Activated T-helper 1 cell treated with anti-CD3 and anti-CD28 coated beads, Interleukin-12 subunit alpha, Interleukin-12 subunit beta, Interleukin-2, Interleukin-4 antibody, amounts not matched to agents 30 ng/mL and 10 ng/mL and 1 ng/mL, durations not matched to agents 14 hours and 24 hours and 36 hours (primary cell): ENCODE measurements at places on chromosomes 2 and 18. TPM values are rescaled to one million over a fixed set of nuclear protein-coding genes. Genes with fewer than 3 reads are reported as not detected.

The ARMC9 gene
- 2.2 and 3.8 TPM in 2 replicates for total RNA-seq

The GALNT5 gene
- total RNA-seq: not detected in 2 replicates

The CAPN10 gene
- 49.8 and 55.4 TPM in 2 replicates for total RNA-seq

The TSPYL6 gene
- not detected in 2 replicates for total RNA-seq

GRCh38 chr2:176098366-176099158, 1.0 kb upstream of the HOXD12 start:
- DNase-seq: no peak

- DNase-seq: no peak
Measured at GRCh38 chr2:133389569-133389968, 178.7 kb downstream of the NCKAP5 start.

DNA sequence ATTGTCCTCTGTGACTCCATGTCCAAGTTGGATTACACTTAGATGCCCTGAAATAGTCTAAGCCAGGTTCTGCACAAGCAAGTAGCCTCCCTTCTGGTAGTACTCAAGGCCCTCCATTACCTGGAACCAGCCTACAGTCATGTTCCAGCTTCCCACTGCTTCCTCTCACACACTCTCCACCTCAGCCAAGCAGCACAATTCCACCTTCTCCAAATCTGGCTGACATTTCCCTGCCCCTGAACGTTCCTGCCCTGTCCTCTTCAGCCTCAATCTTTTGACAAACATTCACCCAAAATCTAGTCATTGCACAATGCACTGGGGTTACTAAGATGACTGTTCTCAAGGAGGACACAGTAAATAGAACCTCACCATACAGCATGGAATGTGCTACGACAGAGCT, 95.3 kb upstream of the KLHL29 start:
- DNase-seq: no peak

DNA sequence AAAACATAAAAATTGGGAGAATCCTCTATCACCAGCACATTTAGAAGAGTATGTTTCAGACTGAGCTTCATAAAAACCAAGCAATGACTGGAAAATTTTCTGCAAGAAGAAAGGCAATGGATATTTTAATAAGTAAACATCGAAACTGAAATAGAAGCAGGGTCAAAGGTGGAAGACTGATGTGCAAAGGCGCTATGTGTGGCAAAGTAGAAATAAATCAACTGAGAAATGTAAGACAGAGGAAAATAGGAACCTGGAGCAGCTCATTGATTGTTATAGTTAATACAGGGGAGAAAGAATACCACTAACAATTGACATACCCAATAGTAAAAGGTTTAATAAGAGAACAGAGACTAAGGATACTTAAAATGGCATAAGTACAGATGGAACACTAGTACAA, 818.4 kb downstream of the SOCS6 start:
- no peak for DNase-seq

DNA sequence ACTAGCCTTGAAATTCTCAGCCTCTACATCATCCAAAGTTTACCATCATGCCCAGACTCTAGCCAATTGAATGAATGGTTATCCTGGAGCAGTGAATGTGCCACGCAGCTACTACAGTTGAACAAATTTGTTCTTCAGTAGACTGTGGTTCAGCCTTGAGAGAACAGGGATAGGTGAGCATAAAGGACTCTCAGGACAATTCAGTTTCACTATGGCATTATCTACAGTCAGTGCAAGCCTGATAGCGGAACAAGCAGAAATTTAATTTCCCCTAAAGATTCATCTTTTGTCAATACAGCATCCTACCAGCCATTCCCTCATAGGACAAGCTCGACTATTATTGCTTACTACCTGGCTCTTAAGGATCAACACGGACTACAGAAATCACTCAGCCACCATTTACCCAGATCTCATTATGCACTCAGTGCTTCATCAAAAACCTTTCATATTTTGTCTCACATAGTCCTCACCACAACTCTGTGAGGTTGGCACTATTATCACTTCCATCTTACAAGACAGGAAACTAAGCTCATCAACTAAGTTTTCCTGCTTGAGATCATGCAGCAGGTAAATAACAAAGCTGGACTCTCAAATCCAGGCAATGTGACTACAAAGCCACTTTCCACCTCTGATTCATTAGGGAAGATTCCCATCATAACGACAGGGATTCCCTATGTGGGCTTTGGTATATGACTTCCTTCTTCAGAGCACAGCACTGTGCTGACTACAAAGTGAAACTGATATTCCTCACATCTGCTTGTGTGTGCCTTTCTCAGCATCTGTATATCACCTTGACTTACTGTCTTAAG, 181.5 kb upstream of the ACVR2A start:
- DNase-seq: peak; percentile 17

DNA sequence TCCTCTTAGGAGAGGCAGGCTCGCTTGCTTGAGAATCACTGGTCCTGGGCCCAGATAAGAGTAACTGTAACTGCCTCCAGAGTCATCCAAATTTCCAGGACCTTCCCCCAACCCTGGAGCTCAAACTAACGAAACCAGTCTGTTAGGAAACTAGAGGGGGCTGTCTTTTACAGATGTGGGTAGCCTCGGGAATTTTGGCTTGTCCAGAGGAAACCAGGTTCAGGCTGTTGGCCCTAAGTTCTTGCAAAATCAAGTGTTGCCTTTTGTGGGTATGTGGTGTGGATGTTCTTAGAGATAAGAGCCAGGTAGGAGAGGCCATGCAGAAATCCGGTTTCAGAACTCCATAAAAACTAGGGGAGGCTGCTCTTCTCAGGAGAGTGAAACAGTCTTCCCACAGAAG, 125.0 kb upstream of the DLX2 start:
- DNase-seq: no peak

DNA sequence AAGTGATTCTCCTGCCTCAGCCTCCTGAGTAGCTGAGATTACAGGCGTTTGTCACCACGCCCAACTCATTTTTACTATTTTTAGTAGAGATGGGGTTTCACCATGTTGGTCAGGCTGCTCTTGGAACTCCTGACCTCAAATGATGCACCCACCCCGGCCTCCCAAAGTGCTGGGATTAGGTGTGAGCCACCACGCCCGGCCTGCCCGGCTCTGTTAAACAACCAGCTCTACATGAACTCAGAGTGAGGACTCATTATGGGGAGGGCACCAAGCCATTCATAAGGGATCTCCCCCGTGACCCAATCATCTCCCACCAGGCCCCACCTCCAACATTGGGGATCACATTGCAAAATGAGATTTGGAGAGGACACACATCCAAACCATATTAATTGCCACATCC, 8.8 kb downstream of the ATIC start:
- no peak for DNase-seq

GRCh38 chr2:88829607-88830463, 138.4 kb downstream of the RPIA start:
- DNase-seq: no peak

- peak; percentile 41 for DNase-seq
Measured at GRCh38 chr18:56709463-56709862, 58.3 kb downstream of the WDR7 start.

DNA sequence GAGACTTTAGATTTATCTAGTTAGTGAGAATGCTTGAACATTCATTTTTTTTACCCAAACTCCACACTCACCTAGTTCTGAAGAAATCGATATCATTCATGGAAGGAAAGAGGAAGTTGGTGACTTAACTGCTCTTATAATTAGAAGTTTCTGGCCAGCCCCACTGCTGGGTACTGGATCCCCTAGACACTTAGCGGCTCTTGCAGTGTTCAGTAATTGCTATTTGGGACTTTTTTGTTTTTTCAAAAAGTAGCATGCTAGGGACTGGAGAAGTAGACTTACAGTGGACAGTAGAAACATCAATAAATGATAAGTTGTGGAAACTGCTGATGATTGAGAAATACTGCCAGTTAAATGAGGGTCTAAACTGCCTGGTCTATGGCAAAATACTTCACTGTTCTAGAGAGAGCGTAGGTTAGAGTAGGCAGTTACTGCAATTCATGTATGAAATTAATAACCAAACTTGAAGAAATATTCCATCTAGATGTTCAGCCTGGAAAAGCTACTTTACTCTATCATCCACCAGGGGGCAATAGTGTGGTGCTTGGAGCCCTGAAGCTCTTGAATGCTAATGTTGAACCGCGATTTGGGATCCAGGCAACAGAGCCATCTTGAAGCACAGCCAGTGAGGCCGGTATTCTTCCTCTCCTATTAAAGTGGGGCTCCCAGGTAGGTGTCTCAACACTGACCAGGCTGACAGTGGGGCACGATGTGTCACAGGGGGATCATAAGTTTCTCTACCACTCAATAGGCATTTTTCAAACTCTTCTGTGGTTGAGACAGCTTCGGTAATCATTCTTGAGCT, 146.1 kb upstream of the SESTD1 start:
- DNase-seq: no peak

DNA sequence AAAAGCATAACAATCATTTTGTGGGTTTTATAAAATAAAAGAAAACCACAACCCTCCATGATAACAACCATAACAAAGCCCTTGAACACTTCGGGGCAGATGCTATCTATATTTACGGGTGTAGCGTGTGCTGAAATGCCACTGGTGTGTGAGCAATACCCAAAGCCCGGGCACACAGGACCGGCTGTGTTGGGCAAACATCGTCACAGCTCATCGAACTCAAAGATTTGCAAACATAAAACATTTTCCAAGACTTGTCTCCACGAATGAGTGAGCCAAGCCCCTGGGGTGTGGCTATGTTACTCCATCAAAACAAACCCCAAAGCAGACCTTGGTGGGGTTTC, 290.2 kb downstream of the LPIN1 start:
- no peak for DNase-seq

- no peak for DNase-seq
Measured at GRCh38 chr2:25164561-25164960, 3.8 kb downstream of the POMC start.

DNA sequence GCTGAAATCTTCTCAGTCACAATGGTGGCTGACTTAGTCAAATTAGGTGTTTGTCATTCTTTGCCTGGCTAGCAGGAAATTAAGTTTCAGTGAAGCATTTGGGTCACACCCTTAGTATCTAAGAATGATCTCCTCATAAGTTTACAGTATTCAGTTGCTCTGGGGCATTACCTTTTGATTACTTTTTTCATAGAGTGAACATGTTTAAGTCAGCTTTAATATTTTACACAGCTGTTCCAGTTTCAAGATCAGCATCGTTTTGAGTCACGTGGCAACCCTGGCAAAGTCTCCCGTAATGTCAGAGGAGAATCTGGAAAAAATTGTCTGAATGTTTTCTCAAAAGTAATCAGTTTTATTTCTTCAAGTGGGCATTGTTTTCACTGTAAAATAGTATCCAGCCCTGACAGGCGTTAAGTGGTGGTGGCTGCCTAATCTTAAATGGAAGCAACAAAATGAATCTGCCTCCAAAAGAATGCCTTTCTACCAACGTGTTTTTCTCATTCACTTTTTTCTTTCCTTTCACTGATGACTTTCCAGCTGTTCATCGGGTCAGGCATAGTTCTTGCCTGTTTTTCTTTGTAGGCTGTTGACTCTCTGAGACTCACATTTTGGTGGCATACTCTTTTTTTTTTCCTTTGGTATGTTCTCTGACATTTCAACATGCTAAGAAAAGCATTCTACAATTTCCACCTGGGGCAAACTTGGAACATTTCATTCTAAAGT, 319.6 kb upstream of the TCF4 start:
- DNase-seq: no peak

- DNase-seq: no peak
Measured at GRCh38 chr2:150608341-150608740, 120.9 kb upstream of the RND3 start.

- no peak for DNase-seq
Measured at GRCh38 chr2:139850254-139850890, 1070.2 kb upstream of the NXPH2 start.

GRCh38 chr18:9561759-9562158, 52.6 kb downstream of the PPP4R1 start:
- no peak for DNase-seq

DNA sequence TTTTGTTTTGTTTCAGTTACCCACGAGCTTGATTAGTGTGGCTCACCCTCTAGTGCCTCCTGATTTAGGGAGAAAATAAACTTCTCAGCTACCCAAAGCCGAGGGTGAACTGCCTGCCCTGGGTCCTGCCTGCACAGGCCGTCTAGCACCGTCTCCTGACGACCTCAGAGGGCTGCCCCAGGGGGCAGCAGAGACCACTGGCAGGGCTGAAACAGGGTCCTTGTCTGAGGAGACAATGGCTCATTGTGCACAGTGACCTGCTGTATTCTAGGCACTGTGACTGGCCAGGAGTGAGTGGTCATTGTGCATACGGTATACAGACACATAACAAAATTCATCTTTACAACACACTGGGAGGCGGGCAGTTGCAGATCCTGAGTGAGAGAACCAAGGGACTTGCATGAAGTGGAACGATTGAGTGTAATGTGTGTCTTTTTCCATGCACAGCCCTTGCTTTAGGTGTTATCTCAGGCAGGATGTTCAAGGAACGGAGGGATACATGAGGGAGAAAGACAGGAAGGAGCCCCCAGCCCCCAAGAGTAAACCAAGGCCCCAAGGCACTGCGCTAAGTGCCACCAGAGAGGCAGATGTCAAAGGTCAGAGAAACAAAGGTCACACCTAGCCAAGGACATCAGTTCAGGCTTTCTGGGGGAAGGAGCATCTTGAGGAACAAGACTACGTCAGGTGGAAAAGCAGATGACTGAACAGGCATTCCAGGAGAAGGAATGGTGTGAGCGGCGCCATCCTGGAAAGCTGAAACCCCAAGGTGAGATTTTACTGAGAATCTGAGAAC, 421.3 kb downstream of the LPIN1 start:
- DNase-seq: no peak

- DNase-seq: no peak
Measured at GRCh38 chr2:174362949-174363348, 28.2 kb downstream of the SP9 start.

DNA sequence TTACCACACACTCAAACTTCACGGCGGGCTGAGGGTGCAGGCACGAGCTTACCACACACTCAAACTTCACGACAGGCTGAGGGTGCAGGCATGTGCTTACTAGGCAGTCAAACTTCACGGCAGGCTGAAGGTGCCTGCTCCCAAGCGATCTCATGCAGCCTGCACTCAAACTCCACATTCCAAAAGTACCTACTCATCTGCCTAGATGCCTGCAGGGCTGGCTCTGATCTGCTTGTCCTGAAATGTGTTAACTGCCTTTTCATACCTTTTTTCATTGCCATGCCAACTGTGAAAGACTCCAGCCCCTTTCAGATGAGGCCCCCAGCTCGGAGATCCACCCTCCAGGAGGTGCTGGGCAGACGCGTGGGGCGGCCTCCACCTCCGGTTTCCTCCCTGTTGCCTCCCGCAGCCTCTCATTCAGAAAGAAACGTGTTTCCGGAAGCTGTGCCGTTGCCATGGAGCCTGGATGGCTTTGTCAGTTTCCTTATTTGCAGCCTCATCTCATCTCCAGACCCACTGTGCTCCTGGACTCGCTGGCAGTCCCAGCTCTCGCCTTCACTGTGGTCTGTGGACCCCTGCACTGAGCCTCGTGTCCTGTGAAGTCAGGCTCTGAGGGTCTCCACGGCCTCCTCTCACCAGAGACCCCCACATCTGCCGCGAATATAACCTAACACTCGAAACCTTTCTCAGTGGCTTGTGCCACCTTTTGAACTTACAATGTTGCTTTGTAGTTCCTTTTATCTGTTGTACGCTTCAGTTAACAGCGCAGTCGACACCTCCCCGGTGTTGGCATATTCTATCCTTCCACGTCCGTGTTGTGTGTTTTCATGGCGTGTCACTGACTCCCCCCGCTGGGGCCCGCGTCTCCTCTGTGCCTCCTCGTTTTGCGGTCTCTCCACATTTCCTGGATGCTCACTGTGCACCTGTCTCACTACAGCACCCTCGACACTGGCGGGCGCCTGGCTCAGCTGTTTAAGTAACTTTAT, 106.1 kb upstream of the ALKAL2 start:
- peak; percentile 68 for DNase-seq

GRCh38 chr2:220300806-220301205, 673.4 kb downstream of the SLC4A3 start:
- no peak for DNase-seq
